ENCODE measurements at places on chromosomes 2 and 18.

- DNase-seq = no peak
These were observed 51.2 kb downstream of the SLC4A5 start for GRCh38 chr2:74291886-74292621.

DNA sequence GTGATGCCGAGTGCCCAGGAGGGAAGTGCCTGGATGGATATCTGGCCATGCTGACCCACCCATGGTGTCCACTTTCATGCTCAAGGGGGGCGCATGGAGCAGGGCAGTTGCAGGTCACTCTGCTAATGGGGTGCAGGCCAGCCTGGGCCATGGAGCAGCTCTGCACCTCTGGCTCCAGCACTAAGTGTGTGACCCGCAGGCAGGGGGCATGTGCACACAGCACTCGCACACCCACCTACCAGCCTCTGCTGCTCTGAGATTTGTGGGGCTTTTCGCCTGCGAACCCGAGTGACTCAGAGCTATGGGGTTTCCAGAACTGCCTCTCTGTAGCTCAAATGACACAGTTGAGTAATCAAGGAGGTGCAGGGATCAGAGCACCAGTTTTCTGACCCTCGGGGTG lies 66.2 kb downstream of the CYP26B1 start:
- no peak for DNase-seq

- no peak for DNase-seq
These were observed 69.4 kb upstream of the LAPTM4A start for GRCh38 chr2:20120569-20121416.

DNA sequence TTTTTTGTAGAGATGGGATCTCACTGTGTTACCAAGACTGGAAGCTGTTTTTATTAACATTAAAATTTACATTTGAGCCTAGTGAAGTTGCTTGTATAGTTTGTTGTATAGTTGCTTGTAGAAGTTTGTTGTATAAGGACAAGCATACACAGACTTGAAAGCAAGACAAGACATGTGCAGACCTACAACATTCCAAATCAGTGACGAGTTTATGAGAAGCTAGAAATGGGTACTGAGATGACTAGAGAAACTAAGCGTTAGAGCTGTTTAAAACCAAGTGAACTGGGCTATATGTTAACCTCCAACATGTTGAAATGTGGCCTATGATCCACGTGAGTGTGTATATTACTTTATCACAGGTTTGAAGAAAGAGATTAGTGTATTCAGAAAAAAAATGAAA lies 39.1 kb downstream of the ABCB11 start:
- no peak for DNase-seq

DNA sequence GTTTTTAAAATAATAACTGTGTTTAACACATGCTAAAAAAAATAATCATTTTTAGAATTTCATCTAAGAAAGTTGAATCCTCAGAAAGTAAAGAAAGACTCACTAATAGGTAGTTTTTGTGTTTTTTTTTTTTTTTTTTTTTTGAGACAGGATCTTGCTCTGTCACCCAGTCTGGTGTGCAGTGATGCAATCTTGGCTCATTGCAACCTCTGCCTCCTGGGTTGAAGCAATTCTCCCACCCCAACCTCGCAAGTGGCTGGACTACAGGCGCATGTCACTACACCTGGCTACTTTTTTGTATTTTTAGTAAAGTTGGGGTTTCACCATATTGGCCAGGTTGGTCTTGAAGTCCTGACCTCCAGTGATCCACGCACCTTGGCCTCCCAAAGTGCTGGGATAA lies 7.1 kb downstream of the CKAP2L start:
- DNase-seq = no peak

DNA sequence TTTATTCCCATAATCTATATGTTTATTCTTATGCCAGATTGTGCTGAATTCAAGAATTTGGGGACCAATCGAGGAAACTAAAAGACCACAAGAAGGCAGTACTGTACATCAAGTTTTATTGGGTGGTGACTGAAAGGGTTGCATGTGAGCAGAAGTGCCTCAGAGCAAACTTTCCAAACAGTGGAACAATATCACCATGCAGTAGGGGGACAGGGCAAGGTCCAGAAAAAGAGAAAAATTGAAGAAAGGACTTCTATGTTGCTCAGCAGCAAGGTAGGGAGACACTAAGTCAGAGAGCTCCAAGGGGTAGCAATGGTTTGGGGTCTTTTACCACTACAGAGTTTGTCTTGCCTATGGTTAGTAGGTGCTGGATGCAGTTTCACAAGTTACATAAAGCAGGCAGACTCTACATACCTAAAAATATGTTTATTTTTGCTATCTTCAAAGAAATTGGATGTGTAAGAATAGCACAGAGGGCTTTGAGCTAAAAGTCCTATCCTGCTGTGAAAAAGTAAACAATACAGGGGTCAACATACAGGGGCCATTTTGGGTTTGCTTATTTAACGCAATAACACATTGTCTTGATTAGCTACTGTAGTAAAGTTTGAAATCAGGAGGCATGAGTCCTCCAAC lies 43.8 kb upstream of the ZBTB14 start:
- no peak for DNase-seq

GRCh38 chr2:96550787-96551604 lies 14.4 kb downstream of the ARID5A start:
- DNase-seq = no peak

GRCh38 chr2:162729469-162729868 lies 109.1 kb downstream of the KCNH7 start:
- DNase-seq = no peak

GRCh38 chr2:176514805-176515500 lies 245.7 kb downstream of the MTX2 start:
- no peak for DNase-seq

GRCh38 chr2:128622371-128622770 lies 303.7 kb upstream of the HS6ST1 start:
- DNase-seq = no peak

- DNase-seq = no peak
These were observed 254.8 kb downstream of the RNF152 start for GRCh38 chr18:61637905-61638595.

DNA sequence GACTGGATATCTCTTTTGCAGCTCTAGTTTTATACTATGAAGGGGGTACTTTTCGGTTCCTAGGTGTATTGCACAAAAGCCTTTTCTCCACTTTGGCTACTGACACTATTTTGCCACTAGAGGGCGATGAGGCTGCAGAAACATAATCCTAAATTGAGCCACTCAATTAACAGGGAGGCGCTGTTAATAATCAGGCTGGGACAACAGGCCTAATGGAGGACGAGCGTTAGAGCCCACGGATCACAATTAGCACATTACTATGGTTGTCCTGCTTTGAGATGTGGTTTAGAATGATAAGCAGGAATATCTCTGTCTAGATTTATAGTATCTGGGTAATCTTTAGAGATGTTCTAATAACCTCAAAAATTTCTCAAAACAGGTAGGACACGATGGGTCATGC lies 62.2 kb upstream of the PMAIP1 start:
- DNase-seq = peak; percentile 22

GRCh38 chr18:32358075-32358474 lies 112.6 kb downstream of the GAREM1 start:
- no peak for DNase-seq

DNA sequence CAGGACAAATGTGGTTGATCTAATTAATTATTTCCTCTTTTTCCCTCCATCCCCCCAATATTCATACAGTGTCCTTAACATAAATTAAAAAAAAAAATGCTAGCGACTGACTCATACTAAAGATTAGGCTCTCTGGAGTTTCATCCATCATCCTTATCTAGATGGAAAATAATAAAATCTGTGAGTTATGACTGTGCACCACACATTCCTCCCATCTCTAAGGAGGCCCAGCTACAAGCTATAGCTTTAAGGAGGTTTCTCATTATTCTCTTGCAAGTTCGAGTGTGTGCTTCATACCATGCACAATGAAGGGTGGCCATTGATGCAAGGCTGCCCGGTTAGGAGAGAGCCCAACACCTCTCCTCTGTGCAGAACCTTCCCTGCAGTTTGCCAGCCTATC lies 77.3 kb downstream of the XDH start:
- DNase-seq = no peak

DNA sequence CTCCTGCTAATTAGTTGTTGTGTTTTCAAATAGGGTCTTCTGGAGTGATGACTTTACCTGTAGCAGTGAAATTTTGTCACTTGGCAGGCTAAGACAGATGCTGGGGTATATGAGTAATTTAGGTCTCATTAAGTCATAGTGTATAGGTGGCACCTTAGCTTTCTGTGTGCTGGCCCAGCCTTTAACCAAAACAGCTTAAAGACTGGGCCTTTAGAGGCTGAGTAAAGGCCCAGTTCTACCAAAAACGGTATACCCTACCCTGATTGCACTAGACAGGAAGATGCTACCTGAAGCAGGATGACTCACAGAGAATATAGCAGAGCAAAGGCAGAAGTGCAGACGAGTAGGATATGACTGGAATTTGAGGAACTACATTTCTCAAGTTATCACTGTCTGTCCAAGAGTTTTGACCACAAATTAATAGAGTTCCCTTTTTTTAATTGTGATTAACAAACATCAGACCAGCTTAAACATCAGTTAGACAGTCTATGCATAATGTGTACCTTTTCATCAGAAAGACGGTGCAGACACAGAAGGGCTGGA lies 337.9 kb upstream of the SALL3 start:
- no peak for DNase-seq

DNA sequence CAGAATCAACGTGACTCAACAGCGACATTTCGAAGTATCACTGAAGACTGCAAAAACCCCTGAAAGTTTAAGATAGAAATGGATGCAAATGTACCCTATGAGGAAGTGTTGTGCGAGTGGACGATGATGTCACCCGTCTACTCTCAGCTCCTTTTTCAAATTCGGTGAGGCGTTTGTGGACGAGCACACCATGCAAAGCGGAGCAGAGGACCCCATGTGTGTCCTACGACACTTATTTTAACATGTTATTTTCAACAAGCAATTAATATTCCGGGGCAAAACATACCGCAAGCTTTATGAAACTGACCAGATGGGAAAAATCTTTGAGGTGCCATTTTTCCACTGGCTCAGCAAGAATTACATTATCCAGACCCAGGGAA lies 2.0 kb downstream of the PXDN start:
- no peak for DNase-seq

GRCh38 chr2:186605041-186605440 lies 15.2 kb downstream of the ITGAV start:
- DNase-seq = no peak

DNA sequence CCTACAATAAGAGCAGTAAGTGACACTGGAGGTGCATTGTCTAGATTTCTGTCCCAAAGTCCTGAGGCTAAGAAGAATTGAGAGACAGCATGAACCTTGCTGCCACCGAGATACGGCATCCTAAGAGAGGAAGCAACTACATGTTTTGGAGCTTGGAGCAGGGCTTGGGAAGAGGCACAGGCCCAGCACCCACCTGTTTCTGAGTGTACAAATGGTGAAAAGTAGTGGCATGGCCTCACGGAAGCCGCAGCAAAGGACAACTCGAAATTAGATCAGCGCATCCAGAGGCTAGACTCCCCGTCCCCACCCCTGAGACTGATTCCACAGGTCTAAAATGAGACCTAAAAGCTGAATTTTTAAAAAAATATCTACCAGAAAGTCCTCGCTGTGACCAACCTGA lies 127.5 kb downstream of the PTGR3 start:
- no peak for DNase-seq

DNA sequence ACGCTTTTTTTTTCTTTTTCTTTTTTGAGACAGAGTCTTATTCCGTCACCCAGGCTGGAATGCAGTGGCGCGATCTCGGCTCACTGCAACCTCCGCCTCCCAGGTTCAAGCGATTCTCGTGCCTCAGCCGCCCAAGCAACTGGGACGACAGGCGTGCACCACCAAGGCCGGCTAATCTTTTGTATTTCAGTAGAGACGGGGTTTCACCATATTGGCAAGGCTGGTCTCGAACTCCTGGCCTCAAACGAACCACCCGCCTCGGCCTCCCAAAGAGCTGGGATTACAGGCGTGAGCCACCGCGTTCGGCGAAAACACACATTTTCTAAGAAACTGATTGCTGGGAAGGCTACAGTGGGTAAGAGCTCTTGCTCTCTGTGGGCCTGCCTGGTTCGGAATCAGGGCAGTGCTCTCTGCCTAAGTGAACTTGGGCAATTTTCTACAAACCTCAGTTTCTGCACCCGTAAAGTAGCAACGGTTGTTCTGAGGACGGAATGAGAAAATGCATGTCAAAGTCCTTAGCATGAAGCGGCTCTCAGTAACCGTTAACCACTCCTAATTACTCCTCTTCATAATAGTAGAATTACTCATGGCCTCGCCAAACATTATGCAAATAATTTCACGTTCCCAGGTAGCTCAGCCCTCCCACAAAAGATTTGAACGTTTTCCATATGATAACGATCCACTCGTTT lies 1.0 kb upstream of the PMAIP1 start:
- DNase-seq = no peak

DNA sequence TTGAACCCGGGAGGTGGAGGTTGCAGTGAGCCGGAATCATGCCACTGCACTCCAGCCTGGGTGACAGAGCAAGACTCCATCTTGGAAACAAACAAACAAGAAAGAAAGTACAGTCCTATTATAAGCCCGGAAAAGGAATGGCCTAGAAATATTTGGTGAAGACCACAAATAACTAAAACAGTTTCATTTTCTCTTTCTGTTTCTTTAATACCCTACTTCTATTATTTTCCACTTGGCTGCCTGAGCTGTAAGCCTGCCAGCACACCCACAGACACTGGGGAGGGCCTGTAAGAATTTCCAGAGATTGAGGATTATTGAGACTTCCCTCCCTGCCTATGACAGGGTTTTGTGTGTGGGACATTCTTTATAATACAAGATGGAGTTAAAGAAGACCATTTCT lies 188.0 kb upstream of the DCC start:
- no peak for DNase-seq

GRCh38 chr2:10009271-10009810 lies 34.0 kb upstream of the KLF11 start:
- no peak for DNase-seq

DNA sequence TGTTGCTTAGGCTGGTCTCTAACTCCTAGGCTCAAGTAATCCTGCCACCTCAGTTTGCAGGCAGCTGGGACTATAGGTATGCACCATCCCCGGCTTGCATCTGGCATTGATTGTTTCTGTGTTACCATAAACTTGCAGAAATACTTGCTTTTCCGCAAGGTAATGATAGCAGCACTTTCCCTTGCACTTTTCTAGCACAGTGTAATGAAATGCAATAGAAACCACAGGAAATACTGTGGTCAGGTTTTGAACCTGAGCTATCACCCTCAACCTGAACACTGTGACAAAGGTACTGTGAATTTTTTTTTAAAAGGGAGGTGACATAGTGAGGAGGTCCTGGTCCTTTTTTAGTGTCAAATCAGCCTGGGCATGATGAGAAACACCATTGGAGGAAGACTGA lies 38.3 kb downstream of the DHRS9 start:
- no peak for DNase-seq

DNA sequence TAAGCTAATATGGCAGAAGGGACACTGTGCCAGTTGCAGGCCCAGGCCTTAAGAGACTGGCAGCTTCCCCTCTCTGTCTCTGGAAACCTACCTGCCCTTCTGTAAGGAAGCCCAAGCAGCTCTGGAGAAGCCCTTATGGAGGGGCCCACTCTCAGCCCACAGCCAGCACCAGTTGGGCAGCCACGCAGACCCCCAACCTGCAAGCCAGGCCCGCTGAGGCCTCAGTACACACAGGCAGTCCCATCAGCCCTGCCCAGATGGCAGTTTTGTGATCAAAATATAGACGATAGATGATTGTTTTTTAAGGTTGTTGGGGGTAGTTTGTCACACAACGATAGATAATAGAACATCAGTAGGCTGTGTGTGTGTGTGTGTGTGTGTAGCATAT lies 36.8 kb upstream of the ALPP start:
- DNase-seq = no peak

GRCh38 chr2:98334439-98335078 lies 11.7 kb upstream of the CNGA3 start:
- no peak for DNase-seq
